Activated T-helper 1 cell treated with anti-CD3 and anti-CD28 coated beads, Interleukin-2, amount 50 U/mL, for 16 hours (primary cell): ENCODE measurements at places on chromosomes 1 and 21.

- no peak for DNase-seq
These were observed 25.3 kb downstream of the TP53BP2 start for GRCh38 chr1:223820515-223820858.

DNA sequence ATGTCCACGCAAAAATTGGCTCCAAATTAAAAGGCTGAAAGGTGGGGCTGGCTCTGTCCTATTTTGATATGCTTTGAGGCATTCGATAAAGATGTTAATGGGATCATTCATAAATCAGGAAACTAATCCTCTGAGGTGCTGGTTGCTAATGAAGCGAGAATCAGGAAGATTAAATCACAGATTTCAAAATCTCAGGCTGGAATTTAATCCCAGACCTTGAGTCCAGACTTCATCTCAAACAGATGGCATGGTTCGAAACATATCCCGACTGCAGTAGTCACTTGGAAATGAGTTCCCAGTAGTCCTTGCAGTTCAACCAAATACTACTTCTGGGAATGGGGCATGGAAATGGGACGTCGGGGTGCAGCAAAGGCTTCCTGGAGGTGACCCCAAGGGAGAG, 4.5 kb upstream of the KLF17 start:
- DNase-seq = no peak

DNA sequence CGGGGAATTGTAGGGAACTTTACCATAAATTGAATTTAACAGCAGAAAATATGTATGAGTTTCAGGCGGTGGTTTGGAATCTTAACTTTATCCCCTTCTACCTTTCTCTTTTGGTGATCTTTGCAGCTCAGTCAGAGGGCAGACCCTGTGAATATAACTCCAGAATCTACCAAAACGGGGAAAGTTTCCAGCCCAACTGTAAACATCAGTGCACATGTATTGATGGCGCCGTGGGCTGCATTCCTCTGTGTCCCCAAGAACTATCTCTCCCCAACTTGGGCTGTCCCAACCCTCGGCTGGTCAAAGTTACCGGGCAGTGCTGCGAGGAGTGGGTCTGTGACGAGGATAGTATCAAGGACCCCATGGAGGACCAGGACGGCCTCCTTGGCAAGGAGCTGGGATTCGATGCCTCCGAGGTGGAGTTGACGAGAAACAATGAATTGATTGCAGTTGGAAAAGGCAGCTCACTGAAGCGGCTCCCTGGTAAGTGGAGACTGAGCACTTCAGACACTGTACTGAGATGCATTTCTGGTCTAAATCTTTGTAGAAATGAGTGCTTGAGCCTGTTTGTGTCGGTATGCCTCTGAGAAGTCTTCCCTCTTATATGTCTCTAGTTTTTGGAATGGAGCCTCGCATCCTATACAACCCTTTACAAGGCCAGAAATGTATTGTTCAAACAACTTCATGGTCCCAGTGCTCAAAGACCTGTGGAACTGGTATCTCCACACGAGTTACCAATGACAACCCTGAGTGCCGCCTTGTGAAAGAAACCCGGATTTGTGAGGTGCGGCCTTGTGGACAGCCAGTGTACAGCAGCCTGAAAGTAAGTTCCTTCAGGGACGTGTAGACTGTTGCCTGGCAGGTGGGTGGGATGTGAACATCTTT, 1.5 kb downstream of the CCN1 start:
- DNase-seq = no peak

GRCh38 chr1:226428791-226429461, 21.0 kb upstream of the PARP1 start:
- DNase-seq = no peak

DNA sequence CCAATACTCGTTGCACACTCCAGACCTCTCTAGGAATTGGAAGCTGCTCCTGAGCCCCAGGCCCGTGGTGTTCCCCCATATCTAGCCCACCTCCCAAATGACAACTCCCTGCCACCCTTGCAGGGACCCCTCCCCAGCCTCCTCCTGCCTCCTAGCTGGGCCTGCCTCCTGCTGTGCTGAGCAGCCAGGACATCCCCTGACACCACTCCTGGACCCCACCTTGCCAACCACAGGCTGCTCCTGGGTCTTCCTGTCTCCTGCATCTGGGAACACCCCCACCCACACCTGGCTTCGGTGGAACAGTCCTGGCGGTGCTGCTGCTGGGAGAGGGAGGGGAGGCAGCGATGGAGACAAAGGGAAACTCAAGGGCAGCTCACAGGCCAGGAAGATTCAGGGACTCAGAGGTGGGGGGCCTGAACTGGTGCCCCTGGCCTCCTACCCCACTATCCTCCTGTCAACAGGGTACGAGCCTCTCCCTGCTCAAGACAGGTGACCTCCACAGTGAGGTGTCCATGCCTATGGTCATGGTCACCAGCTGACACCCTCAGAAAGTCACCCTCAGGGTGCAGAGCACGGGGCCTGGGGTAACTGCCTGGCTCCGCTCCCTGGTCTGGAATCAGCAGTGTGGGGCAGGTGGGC, 81.2 kb downstream of the RIPK4 start:
- DNase-seq = no peak

DNA sequence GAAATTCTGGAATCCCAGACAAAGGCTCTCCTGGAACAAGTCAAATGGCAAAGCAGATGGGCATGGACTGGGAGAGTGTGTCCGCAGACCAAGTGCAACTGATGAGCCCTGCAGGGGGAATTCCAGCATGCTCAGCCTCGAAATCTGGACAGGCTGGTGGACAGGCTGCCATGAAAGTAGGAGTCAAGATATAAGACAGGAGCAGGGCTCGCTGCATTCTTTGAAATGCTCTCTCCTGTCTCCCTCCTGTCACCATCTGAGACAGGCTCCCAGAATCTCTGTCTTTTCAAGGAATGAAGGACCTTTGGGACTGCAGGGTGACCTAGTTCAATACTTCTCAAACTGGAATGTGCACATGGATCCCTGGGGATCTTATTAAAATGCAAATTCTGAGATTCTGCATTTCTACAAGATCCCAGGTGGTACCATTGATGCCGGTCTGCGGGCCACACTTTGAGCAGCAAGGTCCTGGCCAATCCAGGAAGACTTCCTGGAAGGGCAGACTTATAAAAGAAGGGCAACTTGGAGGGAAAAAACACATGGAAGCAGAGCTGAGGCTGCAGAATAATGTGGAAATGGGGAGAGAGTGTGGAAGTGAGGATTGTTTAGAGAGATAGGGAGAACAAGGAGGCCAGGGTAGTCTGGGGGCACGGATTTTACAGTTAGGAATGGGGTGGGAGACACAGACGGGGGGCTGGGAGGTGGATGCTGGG, 29.8 kb downstream of the TNNT2 start:
- no peak for DNase-seq

DNA sequence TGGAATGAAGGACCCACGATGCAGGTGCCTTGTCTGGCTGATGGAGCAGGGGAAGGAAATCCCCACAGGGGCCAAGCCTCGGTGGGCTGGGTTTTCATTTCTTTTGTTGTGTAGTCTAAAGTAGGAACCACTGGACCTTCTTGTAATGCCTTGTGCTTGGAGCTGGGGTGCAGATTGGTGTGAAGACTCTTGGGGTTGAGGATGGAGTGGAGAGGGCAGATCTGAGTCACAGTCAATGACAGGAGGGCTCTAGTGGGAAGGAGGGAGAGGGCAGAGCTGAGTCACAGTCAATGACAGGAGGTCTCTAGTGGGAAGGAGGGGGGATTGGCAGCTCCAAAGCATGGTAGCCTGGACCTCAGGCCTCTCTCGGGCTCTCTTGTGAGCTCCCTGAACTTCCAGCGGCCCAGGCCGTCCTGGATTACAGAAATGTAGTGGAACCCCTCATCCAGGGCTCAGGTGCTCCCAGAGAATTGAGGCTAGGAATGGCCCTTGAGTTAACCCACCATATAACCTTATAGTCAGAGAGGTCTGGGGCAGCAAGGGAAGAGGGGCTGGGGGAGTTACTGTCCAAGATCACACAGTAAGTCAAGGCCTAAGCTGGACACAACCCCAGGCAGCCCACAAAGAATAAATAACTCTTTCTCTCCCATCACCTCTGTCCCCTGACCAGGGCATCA, 313.8 kb downstream of the MATN1 start:
- no peak for DNase-seq

DNA sequence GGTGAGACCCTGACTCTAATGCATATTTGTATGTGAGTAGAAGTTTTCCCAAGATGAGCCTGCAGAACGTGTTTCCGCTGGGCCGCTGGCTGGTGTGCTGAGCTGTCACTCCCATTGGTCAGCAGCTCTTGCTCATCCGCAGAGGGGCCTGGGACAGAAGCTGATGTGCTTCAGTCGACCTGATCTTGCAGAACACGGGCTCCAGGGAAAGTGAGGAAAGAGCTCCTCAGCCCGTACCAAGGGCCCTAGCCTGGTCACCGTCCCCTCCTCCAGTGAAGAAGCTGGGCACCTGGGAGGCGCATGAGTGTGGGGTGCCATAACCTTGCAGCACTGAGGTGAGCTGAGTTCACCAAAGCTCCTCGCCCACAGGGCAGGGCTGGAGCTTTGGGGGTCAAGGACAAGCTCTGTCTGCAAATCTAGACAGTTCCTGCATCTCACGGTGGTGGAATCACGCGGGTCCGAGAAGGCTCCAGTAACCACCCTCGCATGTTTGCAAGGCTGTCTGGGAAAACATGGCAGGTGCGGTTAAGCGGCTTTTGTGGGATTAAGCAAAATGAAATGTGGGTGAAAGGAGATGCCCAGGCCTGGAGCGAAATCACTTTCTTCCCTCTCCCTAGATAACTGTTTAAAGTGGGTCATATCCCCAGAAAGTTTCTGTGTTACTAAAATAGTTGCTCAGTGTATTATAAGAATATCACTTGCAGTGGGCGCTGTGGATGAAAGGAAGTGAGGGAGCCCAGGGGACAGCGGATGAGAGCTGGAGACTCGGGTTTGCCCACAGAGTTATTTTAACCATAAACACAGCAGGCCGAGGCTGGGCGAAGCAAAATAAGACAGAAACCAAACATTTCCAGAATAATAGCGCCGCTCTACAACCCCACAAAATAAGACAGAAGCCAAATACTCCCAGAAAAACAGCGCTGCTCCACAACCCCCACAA, 33.1 kb upstream of the LRRC3 start:
- DNase-seq = no peak

DNA sequence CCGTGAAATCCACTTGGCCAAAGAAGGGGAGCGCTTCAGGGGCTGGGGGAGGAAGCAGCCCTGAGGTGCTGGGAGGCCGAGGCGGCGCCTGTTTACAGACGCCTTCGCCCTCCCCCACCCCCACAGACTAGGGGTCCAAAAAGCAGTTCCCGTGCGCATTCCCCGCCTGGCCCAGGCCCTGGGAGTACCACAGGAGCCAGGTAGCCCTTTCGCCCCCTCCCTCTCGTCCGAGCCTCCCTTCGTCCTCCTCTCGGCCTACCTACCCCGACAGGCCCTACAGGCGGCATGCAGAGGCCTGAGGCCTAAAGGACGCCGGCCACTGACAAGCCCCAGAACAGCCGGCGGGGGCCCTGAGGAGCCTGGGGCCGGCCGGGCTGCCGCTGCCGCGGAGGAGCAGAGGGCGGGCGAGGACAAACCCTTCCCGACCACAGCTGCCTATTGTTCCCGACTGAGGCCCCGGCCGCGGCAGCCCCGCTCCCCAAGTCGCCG, 522 bp downstream of the RC3H1 start:
- DNase-seq = no peak

DNA sequence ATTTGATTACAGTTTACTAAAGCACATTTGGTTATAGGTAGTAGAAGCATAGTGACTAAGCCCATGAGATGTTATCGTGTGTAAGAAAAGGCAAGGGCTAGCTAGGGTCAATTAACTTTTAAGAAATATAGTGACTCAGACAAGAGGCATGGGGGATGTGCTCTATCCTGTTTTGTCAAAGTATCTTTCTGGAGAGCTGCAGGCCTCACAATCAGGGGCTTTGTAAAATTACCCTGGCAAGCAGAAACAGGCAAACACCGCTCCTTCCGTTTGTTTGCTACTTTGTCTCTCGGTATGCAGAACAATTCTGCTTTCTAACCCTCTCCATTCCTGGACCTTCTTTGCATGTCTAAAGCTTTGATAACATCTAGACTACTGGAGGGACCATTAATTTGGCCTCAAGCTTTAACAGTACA, 26.1 kb upstream of the ZNF697 start:
- DNase-seq = no peak

- DNase-seq = no peak
These were observed 27.7 kb downstream of the MYOG start for GRCh38 chr1:203057911-203058675.

DNA sequence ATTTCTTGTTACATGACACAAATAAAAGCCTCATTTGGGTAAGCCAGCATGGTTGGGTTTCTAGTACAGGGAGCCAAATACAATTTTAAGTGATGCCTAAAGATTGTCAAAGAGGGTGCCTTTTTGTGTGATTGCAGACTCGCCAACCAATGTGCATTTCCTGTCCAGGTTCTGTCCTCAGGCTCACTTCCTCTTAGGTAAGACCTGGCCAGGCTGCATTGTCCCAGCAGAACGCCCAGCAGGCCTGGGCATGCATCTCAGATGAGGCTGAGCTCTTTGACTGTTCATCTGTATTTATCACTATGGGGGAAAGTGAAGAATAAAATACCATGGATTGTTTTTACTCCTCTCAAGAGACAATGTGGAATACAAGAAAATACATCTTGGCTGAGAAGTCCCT, 49.7 kb downstream of the KCNC4 start:
- no peak for DNase-seq

DNA sequence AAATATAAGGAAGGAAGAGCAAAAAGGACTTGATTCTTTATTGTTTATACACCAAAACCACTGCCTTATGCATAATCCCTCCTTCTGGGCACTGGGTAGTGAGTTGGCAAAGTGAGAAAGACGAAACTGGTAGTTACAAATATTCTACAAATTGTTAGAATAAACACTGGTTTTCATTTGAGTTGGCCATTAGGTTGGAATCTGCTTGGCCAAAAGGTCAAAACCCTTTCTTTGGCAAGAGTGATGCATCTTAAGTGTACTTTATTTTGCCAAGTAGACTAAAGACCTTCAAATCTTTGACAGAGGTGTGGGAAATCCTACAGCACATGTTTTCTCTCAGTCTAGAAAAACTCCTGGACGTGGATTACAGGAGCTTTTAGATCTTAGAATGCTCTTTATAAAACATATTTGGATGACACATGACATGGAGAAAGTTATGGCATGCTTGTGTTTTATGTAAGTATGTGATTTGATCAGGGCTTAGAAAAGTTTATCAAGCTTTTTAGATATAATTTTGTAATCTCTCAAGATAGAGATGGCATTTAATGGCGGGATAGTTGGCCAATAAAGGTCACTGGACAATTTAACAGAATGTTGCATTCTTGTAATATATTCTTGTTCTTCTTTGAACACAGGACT, 120.9 kb downstream of the ROR1 start:
- DNase-seq = no peak

DNA sequence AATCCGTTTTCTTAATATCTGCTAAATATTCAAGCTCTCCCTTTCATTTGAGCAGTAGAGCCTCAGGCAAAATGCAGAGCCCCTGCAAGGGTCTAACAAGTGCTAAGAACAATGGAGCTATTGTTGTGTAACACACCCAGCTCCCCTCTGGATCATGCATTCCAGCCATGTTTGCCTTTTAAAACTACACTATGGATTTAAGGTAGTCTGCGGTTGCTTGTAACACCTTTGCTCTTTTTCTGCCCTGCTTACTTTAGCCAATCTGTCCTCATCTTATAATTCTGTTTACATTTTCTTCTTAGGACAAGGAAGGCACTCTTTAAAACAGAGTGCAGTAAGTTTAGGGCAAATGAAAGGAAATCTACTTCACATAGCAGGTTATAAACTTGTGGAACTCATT, 60.0 kb upstream of the C1orf105 start:
- no peak for DNase-seq
